ENCODE measurements at places on chromosomes 2 and 18.

DNA sequence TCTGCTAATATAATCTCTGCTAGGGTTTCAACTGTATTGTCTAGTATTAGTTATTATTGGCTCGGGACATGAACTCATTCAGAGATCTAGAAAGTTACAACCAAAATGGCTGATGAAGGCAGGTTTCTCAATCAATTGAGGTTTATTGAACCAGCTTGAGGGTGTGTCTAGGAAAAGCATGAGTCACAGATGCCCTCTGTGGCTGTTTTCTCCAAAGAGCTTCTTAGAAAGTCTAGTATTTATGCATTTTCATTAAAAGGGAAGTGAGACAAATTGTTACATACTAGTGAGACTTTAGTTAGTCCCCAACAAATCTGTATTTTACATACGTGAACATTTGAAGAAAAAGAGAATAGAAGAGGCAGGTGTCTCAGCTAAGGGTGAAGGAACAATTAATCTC is 23.0 kb upstream of the RTTN start:
- no peak for DNase-seq

- no peak for DNase-seq
Observed at GRCh38 chr2:134683561-134684112, 35.2 kb downstream of the TMEM163 start.

DNA sequence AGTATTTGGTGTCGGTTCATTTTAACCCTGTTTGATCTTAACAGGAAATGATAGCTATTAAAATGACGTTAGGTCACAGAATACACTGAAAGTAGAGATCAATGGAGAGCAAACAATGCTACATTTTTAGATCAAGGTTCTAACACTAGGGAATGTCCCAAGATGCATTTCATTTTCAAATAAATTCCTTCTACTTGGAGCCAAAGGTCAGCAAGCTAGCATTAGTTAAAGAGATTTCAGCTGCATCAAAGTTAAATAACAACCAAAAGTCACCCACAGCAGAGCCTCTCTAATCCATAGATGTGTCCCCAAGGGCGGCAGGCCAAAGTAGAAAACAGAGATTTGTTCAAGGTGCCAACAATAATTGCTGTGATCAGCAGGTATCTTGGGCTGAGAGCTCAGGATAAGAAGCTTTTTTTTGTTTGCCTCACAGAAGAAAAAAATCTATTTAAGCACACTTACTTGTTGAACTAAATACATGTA is 1233.6 kb upstream of the TMEFF2 start:
- DNase-seq: no peak

GRCh38 chr2:86649119-86649947 is 25.7 kb upstream of the RNF103 start:
- no peak for DNase-seq

DNA sequence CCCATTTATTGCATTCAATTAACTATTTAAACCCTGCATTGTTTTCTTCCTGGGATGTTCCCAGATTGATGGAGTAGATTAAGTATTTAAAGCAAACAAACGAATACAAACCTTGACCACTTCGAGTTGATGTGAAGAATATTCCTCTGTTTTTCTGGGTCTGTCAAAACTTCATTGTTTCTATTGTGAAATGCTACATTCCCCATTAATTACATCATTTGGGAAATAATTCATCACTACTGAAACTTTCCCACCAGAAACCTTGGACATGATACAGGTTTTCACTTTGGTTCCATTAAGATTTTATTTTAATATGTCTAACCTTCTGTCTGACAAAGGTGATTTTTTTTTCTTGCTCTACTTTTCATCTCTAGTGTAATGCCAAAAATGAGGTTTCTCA is 365.1 kb upstream of the ETAA1 start:
- peak; percentile 8 for DNase-seq

DNA sequence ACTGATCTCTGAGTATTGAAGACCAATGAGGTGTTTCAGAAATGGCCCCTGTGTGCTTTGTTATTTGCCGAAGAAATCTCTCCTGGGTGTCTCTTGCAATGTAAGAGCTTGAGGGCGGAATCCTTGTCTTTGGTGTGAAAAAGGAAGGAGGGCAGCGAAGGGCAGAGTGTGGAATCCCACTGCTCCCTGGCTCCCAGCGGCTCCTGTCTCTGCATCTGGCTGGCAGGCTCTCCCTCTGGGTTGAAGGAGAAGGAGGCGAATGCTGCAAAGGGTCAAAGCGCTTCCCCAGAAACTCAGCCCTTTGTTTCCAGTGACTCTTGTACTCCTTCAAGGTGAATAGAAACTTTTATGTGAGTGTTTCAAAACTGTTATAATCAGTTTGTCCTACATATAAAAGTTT is 457.5 kb downstream of the CNTNAP5 start:
- DNase-seq: no peak

- DNase-seq: no peak
Observed at GRCh38 chr18:76259096-76259495, 235.9 kb downstream of the ZNF516 start.

All from AG10803 (cell line).